ENCODE measurements at places on chromosomes 2 and 18.

- no peak for DNase-seq
Observed at GRCh38 chr18:5840025-5840424, 55.3 kb downstream of the TMEM200C start.

- no peak for DNase-seq
Observed at GRCh38 chr18:9596226-9596625, 18.1 kb downstream of the PPP4R1 start.

GRCh38 chr2:2568411-2568810 lies 237.3 kb upstream of the MYT1L start:
- no peak for DNase-seq

GRCh38 chr2:172087780-172088244 lies 2.5 kb downstream of the DLX1 start:
- DNase-seq, result peak; percentile 18

- no peak for DNase-seq
Observed at GRCh38 chr2:194925742-194926141, 731.3 kb upstream of the SLC39A10 start.

- DNase-seq, result no peak
Observed at GRCh38 chr2:64401529-64401880, 52.5 kb upstream of the LGALSL start.

DNA sequence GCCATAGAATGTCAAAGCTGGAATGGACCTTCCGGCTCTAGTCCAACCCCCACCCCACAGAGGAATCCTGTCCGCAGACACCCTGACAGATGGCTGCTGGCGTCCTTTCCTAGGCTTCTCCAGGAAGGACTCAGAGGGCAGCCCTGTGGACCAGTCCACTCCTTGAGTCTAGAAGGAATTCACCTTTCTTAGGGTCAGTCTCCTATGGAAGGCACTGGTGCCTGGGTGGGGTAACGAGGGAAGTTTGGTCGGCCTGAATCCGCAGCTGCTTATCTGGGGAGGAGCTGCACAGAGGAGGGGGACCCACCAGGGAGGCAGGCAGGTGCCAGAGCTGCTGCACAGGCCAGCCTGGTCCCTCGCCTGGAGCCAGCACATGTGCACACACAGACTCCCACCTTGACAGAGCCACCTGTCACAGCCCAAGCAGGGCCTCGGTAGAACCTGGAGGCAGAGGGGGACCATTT lies 2.5 kb downstream of the DNMT3A start:
- no peak for DNase-seq

GRCh38 chr18:26723981-26724380 lies 141.5 kb downstream of the AQP4 start:
- DNase-seq, result no peak

- DNase-seq, result no peak
Observed at GRCh38 chr2:170276056-170276455, 98.1 kb downstream of the MYO3B start.

DNA sequence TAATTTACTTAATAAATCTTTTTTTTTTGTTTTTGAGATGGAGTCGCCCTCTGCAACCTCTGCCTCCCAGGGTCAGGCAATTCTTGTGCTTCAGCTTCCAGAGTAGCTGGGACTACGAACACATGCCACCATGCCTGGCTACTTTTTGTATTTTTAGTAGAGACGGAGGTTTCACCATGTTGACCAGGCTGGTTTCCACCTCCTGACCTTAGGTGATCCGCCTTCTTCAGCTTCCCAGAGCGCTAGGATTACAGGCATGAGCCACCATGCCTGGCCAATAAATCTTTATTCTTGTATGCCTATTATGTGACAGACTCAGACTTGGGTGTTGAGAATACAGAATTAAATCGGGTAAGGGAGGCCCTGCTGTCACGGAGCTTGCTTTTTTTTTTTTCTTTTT lies 16.7 kb upstream of the ASXL2 start:
- no peak for DNase-seq

GRCh38 chr18:36601316-36601715 lies 227.5 kb downstream of the TPGS2 start:
- no peak for DNase-seq

DNA sequence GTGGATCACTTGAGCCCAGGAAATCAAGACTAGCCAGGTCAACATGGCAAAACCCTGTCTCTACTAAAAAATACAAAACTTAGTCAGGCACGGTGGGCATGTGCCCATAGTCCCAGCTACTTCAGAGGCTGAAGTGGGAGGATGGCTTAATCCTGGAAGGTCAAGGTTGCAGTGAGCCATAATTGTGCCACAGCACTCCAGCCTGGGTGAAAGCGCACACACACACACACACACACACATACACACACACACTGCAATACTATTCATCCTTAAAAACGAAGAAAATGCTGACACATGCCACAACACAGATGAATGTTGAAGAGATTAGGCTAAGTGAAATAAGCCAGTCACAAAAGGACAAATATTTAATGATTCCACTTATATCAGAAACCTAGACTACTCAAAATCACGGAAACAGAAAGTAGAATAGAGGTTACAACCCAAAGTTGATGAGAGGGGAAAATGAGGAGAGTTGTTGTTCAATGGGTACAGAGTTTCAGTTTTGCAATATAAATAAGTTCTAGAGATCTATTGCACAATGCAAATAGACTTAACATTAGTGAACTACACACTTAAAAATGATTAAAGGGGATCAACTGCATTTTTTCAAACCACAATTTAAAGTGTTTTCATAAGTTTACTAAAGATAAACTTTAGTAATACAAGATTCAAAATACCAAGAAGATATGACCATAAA lies 114.5 kb downstream of the USP34 start:
- DNase-seq, result no peak

GRCh38 chr2:6665093-6666045 lies 200.3 kb downstream of the CMPK2 start:
- no peak for DNase-seq

DNA sequence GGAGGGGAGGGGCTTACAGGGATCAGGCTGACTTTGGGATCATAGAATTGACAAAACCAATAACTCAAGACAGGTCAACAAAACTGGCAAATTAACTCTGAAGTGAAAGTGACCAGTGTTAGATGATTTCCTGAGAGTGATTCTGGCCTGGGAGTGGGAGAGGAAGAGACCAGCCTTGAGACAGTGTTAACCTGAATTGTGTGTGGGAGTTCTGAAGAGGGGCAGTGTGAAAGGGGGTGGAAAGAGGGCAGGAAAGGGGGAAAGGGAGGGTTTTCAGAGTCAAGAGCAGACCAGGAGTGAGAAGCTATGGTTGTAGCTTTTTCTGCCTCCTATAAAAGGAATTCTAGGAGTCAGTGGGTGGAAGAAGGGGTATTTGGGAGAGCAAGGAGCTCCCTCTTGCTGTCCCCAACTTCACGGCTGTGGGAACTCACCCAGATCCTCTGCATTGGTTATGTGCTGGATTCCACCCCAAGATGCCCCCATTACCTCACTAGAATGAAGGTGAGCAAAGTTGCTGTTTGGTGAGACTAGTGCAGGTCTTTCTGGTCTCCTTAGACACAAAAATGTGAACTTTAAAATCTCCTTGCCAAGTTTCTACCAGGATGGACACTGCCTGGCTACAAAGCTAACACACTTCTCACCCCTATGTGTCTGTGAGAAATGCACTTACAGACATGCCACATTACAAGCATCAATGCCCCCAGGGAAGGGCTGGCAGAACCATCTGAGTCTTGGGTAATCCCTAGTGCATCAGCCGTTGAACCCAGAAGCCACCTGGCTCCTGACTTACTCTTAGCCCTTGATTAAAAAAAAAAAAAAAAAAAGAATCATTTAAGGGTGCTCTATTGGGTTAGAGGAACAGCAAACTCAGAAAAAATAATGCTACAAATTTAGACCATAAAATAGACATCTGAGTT lies 61.6 kb downstream of the BMP10 start:
- DNase-seq, result no peak

DNA sequence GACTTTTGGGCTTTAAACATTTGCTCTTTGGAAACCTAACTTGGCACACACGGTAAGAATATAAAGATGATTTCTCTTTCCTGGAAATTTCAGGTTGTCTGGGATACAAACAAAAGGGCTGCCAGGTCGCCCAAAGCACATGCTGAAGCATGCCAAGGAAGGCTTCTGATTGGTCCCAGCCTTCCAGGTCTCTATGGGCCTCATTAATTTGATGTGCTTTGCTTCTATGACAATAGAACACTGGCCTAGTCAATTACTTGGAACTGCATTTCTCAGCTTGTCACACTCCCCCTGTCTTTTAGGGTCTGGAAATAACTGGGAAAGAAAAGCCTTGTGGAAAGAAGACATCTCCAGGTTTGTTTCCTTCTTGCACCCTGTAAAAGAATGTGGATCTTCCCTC lies 228.9 kb downstream of the ADCYAP1 start:
- no peak for DNase-seq

DNA sequence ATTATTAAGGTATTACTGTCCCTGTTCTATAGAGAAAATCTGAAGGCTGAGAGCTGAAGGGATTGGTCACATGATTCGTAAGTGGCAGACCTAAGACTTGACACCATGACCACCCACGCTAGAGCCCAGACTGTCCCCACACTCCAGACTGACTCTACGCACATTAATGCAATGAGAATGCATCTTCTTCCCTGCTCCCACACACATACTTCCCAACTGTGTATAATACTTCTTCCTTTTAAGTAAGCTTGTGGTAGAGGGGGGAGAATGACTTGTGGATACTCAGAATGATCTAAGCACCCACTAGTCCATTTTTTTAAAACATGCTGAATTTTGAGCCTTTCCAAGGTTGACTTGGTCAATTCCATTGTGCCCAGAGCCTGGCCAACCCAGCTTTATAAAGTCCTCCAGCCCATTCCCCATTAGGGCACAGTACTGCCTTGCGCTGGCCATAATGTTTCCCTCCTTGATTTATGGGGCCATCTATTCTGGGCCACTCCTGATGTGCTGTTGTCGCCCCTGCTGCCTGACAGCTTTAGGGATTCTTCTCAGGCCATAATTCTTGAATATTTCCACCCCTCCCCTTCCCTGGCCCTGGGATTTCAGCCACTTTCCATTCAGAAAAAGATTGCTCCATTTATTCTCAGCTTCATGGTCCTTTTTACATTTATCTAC lies 28.7 kb downstream of the ALK start:
- DNase-seq, result no peak

GRCh38 chr2:86464652-86465051 lies 23.5 kb downstream of the KDM3A start:
- DNase-seq, result no peak

GRCh38 chr2:145075454-145076062 lies 555.6 kb upstream of the ZEB2 start:
- DNase-seq, result no peak

DNA sequence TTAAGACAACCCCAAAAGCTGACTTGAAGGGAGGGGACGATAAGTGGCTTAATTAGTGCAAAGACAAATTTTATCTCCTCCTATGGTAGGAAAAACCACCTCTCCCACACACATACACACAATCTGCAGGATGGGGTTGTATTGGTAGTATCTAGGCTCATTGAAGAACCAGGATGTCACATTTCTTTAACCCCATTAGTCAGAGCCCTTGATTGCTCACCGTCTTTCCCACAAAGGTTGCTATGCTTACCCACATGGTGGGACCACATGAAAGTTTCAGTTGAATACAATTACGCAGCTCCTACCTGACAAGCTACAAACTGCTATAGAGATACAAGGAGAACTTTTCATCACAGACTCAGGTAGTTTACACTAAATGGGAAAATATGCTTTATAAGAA lies 765.0 kb upstream of the CELF4 start:
- no peak for DNase-seq

DNA sequence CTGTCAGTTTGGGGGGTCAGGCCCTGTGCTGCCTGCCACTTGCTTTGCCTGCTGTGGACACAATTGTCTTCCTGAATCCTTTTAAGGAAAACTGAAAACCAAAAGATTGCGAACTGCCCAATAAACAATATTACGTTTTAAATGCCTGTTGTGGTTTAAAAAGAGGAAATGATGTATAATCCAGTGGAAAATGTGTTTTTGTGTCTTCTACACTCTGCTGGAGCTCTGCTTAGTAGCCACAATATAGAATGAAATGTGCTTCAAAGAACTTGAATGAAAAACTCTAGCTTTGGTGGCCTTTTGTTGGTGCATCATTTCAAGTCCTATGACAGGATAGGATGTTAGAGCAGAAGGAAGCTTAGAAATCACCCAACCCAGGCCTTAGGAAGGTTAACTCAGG lies 23.2 kb upstream of the CABYR start:
- DNase-seq, result no peak

DNA sequence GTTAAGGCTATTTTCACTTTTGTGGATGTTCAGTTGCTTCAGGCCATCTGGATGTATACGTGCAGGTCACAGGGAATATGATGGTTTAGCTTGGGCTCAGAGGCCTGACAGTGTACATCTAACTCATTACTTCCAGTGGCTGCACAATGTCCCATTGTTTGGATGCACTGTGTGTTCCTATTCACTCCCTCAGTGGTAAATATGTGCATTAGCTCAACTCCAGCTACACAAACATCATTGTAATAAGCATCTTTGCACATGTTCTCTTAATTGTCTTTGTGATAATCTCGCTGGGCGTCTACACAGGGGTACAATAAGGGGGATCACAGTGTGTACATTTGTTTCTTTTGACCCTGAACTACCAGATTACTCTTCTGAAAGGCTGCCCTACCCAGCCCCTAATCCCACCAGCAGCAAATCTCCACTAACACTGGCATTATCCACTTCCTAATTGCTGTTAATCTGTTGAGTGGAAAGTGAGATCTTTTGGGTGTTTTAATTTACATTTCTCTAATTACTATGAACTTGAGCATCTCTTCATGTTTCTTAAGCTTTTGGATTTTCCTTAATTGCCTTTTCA lies 56.1 kb upstream of the POLE4 start:
- no peak for DNase-seq

DNA sequence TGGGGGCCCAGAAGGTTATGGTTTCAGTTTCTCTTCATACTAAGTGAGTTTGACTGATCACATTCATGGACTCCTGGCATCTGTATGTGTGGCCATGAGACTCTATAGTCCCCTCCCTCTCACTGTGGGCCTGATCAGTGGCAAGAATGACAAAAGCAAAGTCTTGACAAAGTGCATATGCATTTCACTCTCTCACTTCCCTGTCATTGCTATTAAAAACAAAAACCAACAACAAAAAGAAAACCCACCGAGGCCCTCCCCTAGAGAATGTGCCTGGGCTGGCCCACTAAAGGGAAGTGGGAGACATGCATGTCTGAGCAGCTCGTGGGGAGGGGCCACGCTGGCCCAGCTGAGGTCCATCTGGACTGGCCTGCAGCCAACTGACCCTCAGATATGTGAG lies 600.1 kb upstream of the RAB6C start:
- DNase-seq, result no peak

GRCh38 chr2:111178730-111179405 lies 58.2 kb downstream of the BCL2L11 start:
- no peak for DNase-seq

- DNase-seq, result no peak
Observed at GRCh38 chr18:11512096-11513025, 97.0 kb upstream of the SLC35G4 start.

DNA sequence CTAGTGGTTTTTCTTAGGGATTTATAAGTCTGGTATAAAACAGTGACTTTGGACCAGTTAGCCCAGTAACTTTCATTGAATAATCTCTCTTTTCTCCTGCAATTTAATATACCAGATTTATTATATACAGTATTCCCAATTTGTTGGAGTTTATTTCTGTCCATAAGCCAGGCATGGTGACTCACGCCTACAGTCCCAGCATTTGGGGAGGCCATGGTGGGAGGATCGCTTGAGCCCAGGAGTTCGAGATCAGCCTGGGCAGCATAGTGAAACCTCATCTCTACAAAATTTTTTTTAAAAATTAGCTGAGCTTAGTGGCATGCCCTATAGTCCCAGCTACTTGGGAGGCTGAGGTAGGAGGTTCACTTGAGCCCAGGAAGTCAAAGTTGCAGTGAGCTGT lies 26.7 kb downstream of the CNNM4 start:
- DNase-seq, result no peak

GRCh38 chr2:112161431-112162145 lies 23.4 kb downstream of the FBLN7 start:
- no peak for DNase-seq

GRCh38 chr2:198325359-198325758 lies 521.0 kb downstream of the PLCL1 start:
- DNase-seq, result no peak

Data from neural crest cell (in vitro differentiated cells).